H4 (cell line): ENCODE measurements at places on chromosomes 11 and 22.
A peak's percentile ranks its signal among the peaks of the same experiment; 100 is the strongest.

DNA sequence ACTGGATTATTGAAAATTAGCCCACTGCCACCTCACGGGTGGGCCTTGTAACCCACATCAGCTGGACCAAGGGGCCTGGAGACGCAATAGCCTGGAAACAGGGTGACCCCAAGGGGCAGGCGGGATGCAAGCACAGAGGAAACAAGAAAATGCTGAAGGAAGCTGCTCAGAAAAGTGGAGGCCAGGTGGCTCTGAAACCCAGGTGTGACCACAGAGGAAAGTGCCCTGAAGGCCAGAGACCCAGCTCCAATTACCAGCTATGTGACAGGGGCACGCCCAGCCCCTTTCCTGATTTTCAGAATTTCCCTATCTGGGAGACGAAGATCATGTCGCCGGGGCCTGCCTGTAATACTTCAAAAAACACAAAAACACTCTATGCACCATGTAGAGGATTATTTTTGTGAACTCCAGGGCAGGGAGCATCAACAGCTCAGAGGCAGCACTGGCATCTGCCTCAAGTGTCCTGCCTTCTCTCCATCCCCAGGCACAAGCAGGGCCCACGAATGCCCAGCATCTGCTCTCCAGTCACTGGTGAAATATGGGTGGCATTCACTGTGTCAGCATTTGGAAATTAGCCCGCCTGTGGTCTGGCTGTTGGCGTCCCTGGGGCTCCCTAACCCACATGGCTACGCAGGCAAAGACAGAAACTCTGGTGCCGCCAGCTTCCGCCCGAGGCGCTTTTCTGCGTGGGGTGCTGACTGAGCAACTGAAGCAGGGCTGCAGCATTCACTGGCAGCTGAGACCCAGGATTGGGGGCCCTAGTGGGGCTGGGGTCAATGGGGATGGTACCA is 6.3 kb downstream of the KCNJ1 start:
- no peak for DNase-seq

- DNase-seq, result no peak
These were observed 92.9 kb upstream of the USP47 start for GRCh38 chr11:11748706-11749365.

- DNase-seq, result peak; percentile 70
These were observed 8.0 kb upstream of the HTATIP2 start for GRCh38 chr11:20355221-20356219.

DNA sequence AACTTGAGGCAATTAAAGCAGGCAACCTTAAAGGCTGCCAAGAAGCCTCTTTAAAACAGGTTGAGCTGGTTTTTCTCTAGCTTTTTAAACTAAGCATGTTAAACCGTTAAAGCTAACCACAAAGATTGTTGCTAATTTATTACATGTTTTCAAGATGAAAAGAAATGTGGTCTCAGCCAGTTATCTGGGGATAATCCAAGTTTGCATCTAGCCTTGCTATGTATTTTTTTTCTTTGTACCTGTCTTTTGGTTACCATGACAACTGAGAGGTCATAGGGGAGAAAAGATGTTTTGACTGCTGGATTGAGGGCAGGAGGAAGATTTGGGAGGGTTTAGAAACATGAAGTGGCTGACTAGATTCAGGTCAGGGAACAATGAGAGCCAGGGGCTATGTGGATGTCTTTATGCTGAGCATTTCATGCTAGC is 19.2 kb upstream of the PGM2L1 start:
- peak; percentile 19 for DNase-seq

- no peak for DNase-seq
These were observed 25.1 kb upstream of the LDLRAD3 start for GRCh38 chr11:35918716-35919115.

GRCh38 chr11:19458231-19458630 is 217.5 kb upstream of the E2F8 start:
- DNase-seq, result no peak

GRCh38 chr11:5624489-5625279 is at the start of gene TRIM34:
TRIM34 (plus strand) TSS chr11:5625001; CDS start chr11:5632332, 7,331 bp downstream.
- DNase-seq, result peak; percentile 84

DNA sequence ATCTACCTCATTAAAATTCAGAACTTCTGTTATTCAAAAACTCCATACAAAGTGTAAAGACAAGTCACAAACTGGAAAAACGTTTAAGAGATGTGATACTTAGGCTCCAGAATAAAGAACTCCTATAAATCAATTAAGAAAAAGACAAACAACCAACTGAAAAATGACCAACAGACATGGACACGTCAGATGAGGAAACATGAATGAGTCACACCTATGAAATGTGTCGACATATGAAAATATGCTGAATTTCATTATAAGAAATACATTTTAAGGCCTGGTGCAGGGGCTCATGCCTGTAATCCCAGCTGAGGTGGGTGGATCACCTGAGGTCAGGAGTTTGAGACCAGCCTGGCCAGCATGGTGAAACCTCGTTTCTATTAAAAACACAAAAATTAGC is 78.7 kb downstream of the ENTHD1 start:
- DNase-seq, result no peak

- DNase-seq, result no peak
These were observed 2.5 kb downstream of the ROM1 start for GRCh38 chr11:62615521-62615920.

DNA sequence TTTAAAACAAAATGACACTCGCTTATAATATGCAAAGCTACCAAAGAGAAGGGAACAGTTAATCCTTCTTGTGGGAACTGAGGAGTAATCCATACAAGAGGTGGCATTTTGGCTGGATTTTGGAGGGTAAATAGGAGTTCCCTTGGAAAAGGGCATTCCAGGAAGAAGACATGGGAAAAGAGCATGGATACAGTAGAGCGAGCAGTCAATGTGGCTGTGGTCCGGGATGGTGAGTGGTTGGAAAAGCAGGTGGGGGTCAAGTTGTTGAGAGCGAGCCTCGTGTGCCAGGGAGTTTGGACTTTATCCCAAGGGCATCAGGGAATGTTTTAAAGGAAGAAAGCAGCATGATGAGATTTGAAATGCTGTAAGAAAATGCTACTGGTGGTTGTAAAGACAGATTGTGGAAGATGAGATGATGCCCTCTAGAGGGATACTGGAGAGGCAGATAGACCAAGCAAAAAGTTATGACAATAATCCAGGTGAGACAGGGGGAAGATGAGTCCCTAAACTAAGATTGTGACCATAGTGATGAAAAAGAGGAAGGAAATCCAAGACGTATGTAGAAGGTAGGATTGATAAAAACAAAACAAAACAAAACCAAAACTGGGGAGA is 3.8 kb upstream of the MMP7 start:
- no peak for DNase-seq
